Chondrocyte (in vitro differentiated cells): ENCODE measurements at places on chromosomes 1 and 21. TPM values are rescaled to one million over a fixed set of nuclear protein-coding genes. Genes with fewer than 3 reads are reported as not detected.

DNA sequence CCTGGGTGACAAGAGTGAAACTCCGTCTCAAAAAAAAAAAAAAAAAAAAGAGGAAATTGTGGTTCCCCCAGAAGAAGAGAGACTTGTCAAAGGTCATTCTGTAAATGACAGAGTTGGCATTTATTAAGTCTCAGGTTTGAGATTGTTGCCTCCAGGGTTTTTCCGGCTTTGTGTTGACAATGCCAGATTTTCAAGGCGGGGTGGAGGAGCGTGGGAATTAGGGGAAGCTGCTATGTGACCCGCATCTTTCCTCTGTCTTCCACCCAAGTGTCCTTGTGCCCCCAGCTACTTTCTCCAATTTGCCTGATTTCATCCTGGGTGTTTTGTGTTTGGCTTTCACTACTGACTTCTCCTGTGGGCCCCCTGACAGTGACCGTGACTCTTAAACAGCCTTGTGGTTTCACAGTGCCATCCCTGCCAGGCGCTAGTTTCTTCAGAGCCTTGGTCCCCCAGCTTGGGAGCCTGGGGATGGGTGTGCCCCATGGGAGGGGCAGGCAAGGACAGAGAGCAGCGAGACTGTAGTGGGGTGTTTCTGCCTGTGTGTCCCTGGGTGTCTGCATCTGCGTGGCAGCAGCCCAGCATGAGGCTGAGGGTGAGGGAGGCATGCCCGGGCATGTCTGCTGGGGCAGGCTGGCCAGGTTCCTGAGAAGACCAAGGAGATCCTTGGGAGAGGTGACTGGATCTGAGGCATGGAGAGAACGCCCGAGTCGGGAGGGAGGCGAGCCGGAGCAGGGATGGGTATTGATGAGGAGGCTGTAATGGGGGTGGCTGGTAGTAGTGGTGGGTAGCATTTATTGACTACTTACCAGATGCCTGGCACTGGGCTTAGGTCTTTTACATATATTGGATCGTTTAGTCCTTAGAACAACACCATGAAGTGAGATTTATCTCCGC is 46.3 kb downstream of the IER5 start:
- H3K36me3 ChIP-seq: no peaks in the 10 kb centered on the region
- H3K4me3 ChIP-seq: peak overlapping the region; percentile 58
- no peak for DNase-seq
- H3K27ac ChIP-seq: peak overlapping the region; percentile 100
- H3K27me3 ChIP-seq: no peaks in the 10 kb centered on the region

GRCh38 chr1:206512058-206512850 is 4.9 kb downstream of the RASSF5 start:
- H3K27me3 ChIP-seq: peaks cover 18% of the 10 kb centered on the region
- H3K4me3 ChIP-seq: no peak overlapping the region
- H3K36me3 ChIP-seq: no peaks in the 10 kb centered on the region
- peaks cover 28% of the 10 kb centered on the region for H3K4me1 ChIP-seq

DNA sequence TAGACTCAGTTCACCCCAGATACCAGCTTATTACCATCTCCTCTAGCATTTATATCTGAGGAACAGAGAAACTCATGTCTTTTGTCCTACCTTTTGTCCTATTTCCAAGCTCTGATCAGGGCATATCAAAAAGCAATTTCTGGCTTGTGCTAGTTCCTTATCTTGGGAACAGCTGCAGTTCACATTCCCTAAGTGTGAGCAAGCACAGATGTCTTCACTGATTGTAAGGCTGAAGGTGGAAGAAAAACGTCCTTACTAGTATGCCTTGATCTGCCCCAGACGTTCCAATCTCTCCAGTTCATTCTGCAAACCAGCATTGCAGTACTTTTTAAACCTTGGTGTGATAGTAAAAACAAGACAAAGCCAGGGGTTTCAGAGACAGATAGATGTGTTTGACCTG is 139.8 kb downstream of the NCAM2 start:
- no peak overlapping the region for H3K27ac ChIP-seq
- H3K4me3 ChIP-seq: no peak overlapping the region
- no peak for DNase-seq
- no peaks in the 10 kb centered on the region for H3K27me3 ChIP-seq

The PRAMEF17 gene
- total RNA-seq: not detected in 3 replicates

DNA sequence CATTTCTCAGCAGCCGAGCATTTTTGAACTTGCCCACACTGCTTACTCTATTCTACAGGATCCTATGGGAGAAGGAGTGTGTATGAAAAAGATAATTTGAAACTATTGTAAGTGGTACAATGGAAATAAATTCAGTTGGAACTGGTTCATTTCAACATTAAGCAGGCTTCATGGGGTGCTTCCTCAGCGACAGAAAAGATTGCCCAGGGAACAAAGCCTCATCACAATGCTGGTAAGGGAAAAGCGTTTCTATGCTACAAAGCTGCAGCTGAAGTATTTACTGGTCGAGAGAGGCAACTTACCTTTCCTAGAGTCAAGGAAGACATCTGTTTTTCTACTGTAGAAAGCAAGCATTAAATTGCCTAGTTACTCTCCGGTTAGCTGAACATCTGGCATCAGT is 568.2 kb upstream of the ZP4 start:
- H3K27ac ChIP-seq: no peak overlapping the region
- H3K4me3 ChIP-seq: no peak overlapping the region
- no peak for DNase-seq
- no peaks in the 10 kb centered on the region for H3K36me3 ChIP-seq
- H3K4me1 ChIP-seq: no peaks in the 10 kb centered on the region

DNA sequence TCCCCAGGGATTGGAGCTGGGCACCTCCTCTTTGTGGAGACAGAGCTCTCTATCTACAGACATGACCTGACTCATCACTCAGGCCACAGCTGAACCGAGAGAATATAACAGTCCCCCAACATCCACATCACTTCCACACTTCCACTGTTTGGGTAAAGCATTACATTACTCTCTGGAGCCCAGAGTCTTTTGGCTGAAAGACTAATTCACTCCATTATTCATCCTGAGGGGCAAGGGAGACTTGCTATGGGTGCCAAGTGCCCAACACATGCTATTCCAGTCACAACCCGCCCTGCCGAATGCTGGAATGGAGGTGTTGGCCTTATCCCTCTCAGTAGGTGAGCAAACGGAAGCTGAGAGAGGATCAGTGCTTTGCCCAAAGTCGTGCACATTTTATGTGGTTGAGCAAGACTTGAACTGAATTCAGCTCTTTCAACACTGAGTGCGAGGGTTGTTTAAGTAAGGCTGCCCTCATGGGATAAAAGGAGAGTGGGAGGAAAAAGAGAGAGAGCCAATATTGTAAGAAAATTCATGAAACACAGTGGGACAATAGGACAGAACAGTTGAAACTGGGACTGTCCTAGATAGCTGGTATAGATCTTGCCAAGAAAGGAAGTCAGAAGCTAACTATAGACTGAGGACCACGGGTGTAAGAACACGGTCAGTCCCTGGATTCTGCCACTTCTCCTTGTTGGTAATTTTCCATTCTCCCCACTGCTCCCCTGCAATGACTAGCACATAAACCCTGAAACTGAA is 13.5 kb upstream of the CHI3L1 start:
- no peak overlapping the region for H3K4me3 ChIP-seq
- no peak overlapping the region for H3K27ac ChIP-seq

The ASTN1 gene
- not detected in 3 replicates for total RNA-seq

DNA sequence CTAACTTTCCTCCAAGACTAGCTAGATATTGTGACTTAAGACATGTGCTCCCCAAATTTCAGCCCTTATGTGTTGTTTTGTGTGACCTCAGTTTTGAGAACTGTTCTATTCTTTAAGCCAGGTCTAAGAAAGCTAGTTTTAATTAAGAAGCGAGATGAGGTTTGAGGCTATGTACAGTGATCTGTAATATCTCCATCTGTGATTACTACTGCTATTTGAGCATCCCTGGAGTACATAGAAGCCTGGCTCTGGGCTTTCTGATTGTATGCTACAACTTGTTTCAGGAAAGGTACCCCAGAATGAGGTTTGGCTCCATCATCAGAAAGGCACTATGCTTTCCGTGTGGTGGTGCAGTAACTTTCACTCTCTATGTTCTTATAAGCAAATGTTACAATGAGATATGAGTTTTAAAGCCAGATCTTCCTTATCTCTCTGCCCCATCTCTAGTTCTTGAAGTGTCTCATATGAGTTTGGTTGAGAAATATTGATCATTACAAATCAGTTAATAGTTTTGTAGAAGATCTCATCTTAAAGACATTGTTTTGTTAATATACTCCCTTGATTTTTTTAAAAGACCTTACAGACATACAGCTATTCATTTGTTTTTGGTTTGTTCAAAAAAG is 605 bp downstream of the RGS4 start:
- H3K27me3 ChIP-seq: no peaks in the 10 kb centered on the region
- H3K4me3 ChIP-seq: peak overlapping the region; percentile 62
- peaks cover 8% of the 10 kb centered on the region for H3K36me3 ChIP-seq
- H3K4me1 ChIP-seq: peaks cover 37% of the 10 kb centered on the region
- no peak overlapping the region for H3K27ac ChIP-seq
- DNase-seq: no peak

- H3K27me3 ChIP-seq: no peaks in the 10 kb centered on the region
- peak overlapping the region; percentile 72 for H3K4me3 ChIP-seq
- H3K27ac ChIP-seq: peak overlapping the region; percentile 5
- H3K4me1 ChIP-seq: peaks cover 24% of the 10 kb centered on the region
- peaks cover 2% of the 10 kb centered on the region for H3K36me3 ChIP-seq
- DNase-seq: no peak
Observed at GRCh38 chr1:231039161-231040018, 664 bp downstream of the FAM89A start.

The GUCA2A gene
- total RNA-seq: not detected in 3 replicates

- peaks cover 43% of the 10 kb centered on the region for H3K4me1 ChIP-seq
- peak overlapping the region; percentile 87 for H3K4me3 ChIP-seq
- H3K27me3 ChIP-seq: no peaks in the 10 kb centered on the region
- peaks cover 12% of the 10 kb centered on the region for H3K36me3 ChIP-seq
- H3K27ac ChIP-seq: peak overlapping the region; percentile 92
Observed at GRCh38 chr1:150148837-150149270, 862 bp upstream of the PLEKHO1 start.

The ATAD3C gene
- total RNA-seq: 0.75 to 1.4 TPM (median 1.3 TPM) in 3 replicates

The FCRL2 gene
- not detected in 3 replicates for total RNA-seq

The SGIP1 gene
- 29.3 to 47.9 TPM (median 31.8 TPM) in 3 replicates for total RNA-seq

DNA sequence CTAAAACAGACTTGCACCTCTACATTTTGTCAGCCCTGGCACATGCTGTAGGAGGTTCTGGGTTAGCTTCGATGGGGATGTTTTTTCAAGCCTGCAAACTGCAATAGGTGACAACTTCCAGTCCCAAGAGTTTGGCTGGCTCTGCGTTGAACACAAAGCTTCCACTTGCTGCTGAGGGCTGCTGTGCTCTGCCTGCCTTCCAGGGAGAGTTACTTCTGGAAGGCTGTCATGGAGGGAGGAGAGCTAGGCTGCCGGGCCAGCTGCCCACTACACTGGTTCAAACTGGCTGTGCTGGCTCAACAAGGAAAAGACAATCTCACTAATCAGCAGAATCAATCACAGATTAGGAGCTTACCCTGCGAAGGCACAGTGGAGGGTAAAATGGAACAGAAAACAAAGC is 46.7 kb upstream of the PPP2R5A start:
- peaks cover 24% of the 10 kb centered on the region for H3K4me1 ChIP-seq
- H3K4me3 ChIP-seq: no peak overlapping the region
- H3K36me3 ChIP-seq: no peaks in the 10 kb centered on the region
- H3K27me3 ChIP-seq: no peaks in the 10 kb centered on the region
- H3K27ac ChIP-seq: no peak overlapping the region

- H3K27me3 ChIP-seq: no peaks in the 10 kb centered on the region
- H3K27ac ChIP-seq: no peak overlapping the region
- no peak overlapping the region for H3K4me3 ChIP-seq
- H3K4me1 ChIP-seq: peaks cover 13% of the 10 kb centered on the region
- H3K36me3 ChIP-seq: no peaks in the 10 kb centered on the region
Observed at GRCh38 chr1:147223740-147224615, 1.2 kb downstream of the FMO5 start.

DNA sequence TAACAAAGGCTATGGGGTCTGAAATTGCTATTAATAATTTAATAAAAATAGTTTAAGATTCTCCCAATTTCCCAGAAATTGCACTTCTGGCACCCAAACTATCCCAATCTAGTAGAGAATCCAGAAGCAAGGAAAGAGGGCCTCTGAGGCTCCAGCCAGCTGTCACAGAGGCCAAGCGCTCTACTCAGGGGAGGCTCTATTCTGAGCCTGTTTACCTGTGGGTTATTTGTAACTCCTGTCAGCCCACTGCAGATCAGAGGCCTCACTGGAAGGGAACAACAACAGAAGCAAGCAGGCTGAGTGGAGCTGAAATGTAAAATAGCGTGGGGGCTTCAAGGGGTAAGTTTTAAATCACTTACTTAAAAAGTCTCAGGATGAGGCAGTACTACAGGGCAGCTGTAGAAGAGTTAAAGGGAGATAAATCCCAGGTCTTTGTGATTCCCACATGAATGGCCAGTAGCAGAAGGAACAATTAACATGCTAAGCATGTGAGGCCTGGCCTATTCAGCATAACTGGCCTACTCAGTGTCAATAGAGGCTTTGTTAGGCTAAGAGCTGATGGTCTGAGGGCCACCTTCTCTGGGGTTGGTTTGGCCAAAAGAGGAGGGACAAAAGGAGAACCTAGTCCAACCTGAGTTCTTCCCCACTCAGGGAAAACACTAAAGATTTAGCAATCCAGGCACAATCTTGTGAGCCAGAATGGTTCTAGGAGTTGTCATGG is 12.8 kb downstream of the ZNF687 start:
- H3K27me3 ChIP-seq: no peaks in the 10 kb centered on the region
- DNase-seq: peak; percentile 12
- no peak overlapping the region for H3K4me3 ChIP-seq

DNA sequence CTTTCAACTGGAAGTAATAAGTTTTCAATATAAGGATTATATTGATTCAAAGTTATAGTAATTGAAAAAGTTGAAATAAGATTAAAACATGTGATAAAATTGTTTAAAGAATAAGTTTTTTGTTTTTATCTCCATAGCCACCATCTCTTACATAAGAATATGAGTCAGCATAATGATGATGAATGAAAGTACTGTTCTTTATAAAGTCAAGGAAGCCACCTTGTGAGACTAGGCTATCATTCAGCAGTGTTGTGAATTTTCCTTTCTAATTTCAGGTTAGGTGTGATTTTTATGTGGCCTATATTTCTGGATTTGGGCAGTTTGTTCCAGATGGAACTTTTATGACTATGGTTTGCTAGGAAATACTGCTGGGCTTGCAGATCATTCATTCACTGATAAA is 22.4 kb upstream of the ASB17 start:
- DNase-seq: no peak
- H3K36me3 ChIP-seq: no peaks in the 10 kb centered on the region
- no peak overlapping the region for H3K4me3 ChIP-seq

GRCh38 chr1:21251773-21252471 is 38.3 kb downstream of the ECE1 start:
- no peaks in the 10 kb centered on the region for H3K27me3 ChIP-seq
- DNase-seq: no peak
- no peak overlapping the region for H3K4me3 ChIP-seq
- H3K27ac ChIP-seq: peak overlapping the region; percentile 93
- peaks cover 31% of the 10 kb centered on the region for H3K4me1 ChIP-seq

DNA sequence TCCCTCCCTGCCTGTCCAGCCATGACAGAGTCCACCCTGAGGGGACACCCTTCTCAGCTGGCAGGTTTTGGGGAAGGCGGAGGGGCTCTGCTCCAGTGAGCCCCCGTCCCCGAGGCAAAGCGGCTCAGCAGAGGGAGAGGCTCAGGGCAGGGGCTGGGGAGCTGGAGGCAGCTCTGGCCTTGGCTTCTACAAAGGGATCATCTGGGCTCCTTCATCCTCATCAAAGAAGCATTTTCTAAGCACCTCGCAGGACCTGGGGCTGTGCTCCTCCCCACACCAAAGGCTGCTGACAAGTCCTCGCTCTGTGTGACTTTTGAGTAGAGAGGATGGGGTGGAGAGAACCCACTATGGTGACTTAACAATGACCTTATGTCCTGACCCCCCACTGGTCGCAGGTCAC is 21.0 kb upstream of the CLSTN1 start:
- DNase-seq: no peak
- H3K4me3 ChIP-seq: no peak overlapping the region
- H3K36me3 ChIP-seq: no peaks in the 10 kb centered on the region
- peaks cover 16% of the 10 kb centered on the region for H3K4me1 ChIP-seq
- H3K27me3 ChIP-seq: peaks cover 2% of the 10 kb centered on the region

The DFFA gene
- 32.5 to 35.8 TPM (median 33.7 TPM) in 3 replicates for total RNA-seq
